HT-29 (cell line): ENCODE measurements at places on chromosomes 2 and 18. TPM values are rescaled to one million over a fixed set of nuclear protein-coding genes. Genes with fewer than 3 reads are reported as not detected.
A peak's percentile ranks its signal among the peaks of the same experiment; 100 is the strongest.

- no peak for DNase-seq
Observed at GRCh38 chr2:862355-862687, 88.3 kb upstream of the SNTG2 start.

- DNase-seq: no peak
Observed at GRCh38 chr2:58535990-58536389, 294.9 kb upstream of the FANCL start.

DNA sequence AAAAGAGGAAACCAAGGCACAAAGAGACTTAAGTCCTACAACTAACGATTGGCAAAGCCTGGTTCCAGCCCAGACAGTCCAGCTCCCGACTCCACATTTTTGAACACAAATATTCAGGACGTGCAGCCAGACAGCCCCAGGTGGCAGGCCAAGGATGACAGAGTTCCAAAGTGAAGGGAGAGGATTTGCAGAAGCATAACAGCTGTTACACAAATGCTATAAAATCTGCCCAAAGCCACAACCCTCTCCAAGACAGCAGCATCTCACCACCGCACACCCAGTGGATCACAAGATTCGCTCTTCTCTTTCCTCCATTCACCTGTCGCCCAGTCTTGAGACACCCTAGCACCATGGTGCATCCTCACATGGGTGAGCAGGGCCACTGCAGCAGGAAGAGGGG is 227.1 kb upstream of the ID2 start:
- no peak for DNase-seq

DNA sequence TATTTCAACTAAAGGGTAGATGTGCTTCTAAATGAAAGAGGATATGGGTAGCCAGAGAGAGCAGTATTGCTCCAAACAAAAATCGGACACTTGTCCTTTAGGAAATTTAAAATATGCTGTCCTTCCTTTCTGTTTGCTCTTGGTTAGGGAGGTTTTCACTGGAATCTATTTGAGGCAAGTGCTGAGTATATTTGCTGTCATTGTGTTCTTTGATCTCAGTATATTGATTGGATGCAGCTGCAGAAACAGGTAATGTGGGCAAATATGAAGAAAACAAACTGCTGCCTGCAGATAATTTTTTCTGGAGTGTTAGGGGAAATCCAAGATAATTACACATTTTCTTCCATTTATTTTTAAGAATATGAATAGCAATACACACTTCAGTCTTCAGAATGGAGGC is 410.2 kb downstream of the NCKAP5 start:
- DNase-seq: no peak

DNA sequence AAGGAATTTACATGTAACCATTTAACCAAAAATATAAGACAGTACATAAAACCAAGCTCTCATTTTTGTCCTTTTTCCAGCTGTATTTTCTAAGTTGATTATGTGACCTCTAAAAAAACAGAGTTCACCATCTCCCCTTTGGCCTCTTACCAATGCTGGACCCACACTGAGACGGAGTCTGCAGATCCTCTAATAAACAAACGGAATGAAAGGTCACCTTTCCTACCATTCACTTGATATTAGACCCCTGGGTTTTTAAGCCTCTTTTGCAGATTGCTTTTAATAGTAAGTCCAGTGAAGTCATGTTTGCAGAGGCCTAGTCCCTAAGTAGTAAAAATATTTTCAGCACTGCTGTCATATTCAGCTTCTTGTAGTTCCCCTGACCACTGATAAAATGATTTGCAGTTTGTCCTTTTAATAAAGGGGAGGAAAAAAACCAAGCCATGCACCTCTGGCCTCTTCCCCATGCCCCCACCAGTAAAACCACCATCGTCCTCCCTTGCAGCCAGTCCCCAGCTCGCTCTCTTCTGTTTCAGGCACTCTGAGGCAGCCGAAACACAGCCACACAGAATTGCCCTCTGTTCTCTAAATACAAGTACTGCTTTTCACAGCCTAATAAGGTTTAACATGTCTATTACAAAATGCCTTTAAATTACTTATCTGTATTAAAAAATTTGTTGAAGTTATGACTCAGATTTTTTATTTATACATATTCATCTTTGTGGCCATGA is 427.5 kb downstream of the PARD3B start:
- no peak for DNase-seq

- DNase-seq: peak; percentile 68
Observed at GRCh38 chr2:60152226-60152833, 401.1 kb downstream of the BCL11A start.

- peak; percentile 25 for DNase-seq
Observed at GRCh38 chr2:38386377-38386776, 9.3 kb upstream of the ATL2 start.

GRCh38 chr2:171960570-171960969 is 38.3 kb downstream of the HAT1 start:
- no peak for DNase-seq

- DNase-seq: no peak
Observed at GRCh38 chr18:6059551-6059950, 164.2 kb upstream of the TMEM200C start.

GRCh38 chr2:157256626-157257025 is 879 bp upstream of the GALNT5 start:
- DNase-seq: no peak

DNA sequence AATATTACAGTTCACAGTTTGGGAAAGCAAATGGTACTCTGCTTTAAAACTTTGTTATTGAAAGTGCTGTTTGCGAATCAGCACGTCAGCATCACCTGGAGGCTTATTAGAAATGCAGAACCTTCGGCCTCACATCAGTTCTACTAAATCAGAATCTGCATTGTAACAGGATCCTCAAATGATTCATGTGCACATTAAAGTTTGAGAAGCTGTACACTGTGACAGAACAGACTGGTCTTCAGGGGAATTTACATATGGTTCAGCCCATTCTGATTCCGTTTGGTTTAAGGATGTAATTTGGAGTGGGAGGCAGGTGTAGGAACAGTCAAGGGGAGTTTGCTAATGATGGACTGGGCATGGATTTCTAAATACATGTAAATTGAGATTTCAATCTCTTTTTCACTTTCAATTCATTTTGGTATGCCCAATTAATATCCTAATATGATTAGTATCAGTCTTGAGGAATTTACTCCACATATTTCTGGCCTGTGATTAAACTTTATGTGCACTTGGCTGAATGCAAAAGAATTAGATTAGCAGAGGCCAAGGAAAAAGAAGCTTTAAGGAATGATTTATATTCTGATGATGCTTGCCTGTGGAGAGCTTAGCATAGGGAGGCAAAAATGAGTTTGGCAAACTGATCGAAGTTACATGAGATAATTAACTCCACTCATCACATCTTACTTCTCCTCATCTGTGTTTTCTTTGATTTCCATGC is 248.8 kb downstream of the XIRP2 start:
- DNase-seq: no peak

- DNase-seq: no peak
Observed at GRCh38 chr2:73601780-73602179, 40.4 kb downstream of the NAT8 start.

GRCh38 chr2:153235516-153235915 is 243.0 kb downstream of the RPRM start:
- no peak for DNase-seq

DNA sequence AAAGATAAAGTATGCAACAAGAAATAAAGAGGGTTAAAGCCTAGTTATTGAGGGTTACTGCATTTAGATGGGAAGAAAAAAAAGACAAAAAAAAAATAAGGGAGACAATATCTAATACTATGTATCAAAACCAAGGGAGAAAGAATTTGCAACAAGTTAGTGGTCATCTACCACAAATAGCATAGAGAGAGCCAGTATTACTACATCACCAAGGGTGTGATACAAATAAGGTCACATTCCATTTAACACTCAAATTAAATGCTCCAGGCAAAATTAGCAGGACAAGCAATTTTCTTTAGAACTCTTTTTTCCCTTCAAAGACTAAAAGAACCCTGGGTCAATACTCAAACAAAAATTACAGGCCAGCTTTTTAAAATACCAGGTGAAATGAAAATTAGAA is 115.1 kb upstream of the GULP1 start:
- no peak for DNase-seq

GRCh38 chr2:19689646-19690168 is 212.1 kb downstream of the TTC32 start:
- no peak for DNase-seq

DNA sequence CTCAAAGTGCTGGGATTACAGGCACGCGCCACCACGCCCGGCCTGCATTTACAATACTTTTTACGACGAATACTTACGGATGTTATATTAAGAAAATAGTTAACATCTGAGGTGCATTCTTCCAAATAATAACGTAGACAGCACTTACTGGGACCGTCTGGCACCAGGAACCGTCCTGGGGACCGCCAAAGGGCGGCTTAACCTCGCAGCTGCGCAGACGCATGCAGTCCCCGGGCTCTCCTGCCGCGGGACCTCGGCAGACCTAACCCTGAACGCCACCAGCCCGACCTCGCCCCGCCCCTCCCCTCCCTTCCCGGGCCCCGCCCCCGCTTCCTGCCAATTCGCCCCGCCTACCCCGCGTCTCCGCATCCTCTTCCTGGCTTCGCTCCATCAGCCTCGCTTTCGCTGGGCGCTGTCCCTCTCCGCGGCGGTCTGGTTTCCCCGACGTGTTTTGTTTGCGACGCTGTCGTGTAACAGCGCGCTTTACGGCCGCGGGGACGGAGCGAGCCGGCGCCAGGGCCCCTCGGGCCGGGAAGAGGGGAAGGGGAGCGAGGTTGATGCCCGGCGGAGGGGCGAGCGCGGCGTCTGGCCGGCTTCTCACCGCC is at the start of gene CNOT11:
TSS of gene CNOT11 (plus strand) at position 479 of the 605 bp plus-strand sequence. CDS start at position 558, 79 bp downstream.
- DNase-seq: peak; percentile 97

- DNase-seq: no peak
Observed at GRCh38 chr2:241002275-241003046, 4.0 kb downstream of the SNED1 start.

- DNase-seq: no peak
Observed at GRCh38 chr18:55790296-55790695, 202.3 kb upstream of the TCF4 start.

DNA sequence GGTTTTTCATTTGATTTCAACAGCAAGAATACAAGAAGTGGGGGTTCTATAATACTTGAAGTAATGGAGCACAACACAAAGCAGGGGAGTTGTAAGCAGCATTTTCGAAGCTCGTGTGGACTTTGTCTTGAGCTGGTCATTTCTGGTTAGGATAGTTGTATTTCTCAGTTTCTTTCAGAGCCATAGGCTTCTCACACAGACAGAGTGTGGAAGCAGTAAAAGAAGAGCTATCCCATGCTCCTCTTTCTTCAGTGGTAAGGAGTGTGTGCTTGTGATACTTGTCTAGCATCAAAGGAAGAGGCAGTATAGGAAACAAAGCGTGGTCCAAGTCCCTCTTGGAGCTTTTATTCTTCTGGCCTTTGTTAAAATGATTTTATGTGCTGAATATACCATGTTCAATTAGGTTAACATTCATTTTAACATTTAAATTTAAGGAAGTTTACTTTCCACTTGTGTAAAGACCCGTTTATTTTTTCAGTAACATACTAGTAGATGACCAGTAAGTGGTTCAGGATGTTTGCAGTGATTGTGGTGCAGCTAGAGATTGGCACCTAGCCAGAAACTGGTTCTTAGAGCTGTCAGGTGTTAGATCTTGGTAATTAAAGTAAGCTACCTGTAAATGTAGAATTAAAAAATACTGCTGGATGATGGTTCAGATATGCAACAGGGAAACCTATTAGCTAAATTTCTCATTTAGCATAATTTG is 14.6 kb downstream of the CCNYL1 start:
- peak; percentile 67 for DNase-seq

- no peak for DNase-seq
Observed at GRCh38 chr18:8117006-8117371, 492.2 kb upstream of the RAB12 start.

GRCh38 chr2:73908689-73909652 is 16.2 kb downstream of the ACTG2 start:
- DNase-seq: no peak

DNA sequence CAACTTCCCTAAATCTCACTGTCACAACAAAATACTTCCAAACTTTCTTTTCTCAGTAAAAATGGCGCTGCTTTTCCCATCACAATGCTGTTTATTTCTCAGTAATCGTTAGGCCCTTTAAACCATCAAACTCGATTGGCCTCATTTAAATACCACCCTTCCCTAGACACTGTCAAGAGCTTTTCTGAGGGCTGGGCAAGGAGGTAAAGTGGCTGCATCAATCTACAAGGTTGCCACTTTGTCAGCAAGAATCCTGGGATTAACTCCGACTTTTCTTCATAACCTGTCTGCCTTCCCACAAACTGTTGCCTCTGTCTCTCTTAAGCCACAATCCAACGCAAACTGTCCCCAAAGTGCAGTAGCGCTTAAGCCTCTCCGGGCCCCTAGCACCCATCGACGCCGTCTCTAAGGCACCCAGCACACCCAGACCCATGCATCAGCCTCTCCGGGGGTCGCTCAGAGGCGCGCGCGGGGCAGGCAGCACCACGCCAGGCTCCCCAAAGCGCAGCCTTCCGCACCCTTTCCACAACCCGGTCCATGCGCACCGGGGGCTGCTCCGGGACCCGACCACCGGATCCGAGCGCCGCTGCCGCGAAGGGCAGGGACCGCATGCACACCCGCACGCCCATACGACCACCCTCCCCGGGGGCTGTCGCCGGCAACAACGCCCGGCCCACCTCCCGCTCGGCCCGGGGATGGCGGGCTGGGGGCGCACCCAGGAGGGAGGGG is 683 bp downstream of the MBOAT2 start:
- no peak for DNase-seq

DNA sequence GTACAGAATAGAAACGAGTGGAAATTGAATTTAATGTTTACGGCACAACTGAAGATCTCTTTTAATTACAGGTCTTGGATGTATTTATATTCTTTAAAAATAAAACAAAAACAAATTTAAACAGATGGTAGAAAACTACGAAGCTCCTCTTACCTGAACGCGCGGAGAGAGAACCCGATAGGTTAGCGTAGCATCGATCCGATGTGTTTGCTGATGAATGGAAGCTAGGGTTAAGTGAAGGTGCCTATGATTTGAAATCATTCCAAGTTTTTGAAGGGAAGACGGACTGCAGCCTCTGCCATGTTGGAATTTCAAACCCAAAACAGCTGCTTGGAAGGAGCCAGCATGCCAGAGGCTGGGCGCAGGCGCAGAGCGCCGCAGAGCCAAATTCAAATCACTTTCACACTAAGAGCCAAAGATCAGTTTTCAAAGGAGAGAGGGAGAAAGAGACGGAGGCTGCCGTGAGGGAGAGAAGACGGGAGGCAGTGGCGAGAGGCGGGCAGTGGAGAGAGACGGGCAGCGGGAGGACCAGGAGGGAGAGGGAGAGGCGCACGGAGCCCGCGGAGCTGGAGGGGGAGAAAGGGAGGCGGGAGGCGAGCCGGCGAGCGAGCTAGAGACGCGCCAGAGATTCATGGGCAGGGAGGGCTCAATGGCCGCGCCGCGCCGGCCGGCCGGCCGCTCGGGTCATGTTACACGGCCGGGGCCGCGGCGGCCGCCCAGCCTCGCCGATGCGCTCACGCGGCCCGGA is at the start of gene FIGN:
TSS of gene FIGN (minus strand) at position 324 of the 748 bp plus-strand sequence. CDS start 1,081 bp downstream, outside the sequence.
- no peak for DNase-seq

GRCh38 chr18:24306201-24306600 is 91.4 kb downstream of the OSBPL1A start:
- no peak for DNase-seq

Gene IL36RN
- total RNA-seq: 0.44 and 1.4 TPM in 2 replicates

Gene RBM44
- 0.08 and 0.13 TPM in 2 replicates for total RNA-seq

Gene POMC
- not detected in 2 replicates for total RNA-seq

Gene SLC16A14
- total RNA-seq: 0.23 TPM in 1 of 2 replicates, not detected in the other

Gene PROKR1
- total RNA-seq: not detected in 2 replicates

Gene UGT1A5
- 3.1 and 3.5 TPM in 2 replicates for total RNA-seq

Gene IL36G
- not detected in 2 replicates for total RNA-seq

Gene ZNF385B
- total RNA-seq: not detected in 2 replicates
